NCI-H1417 (cell line): ENCODE measurements at places on chromosomes 6 and 20.

DNA sequence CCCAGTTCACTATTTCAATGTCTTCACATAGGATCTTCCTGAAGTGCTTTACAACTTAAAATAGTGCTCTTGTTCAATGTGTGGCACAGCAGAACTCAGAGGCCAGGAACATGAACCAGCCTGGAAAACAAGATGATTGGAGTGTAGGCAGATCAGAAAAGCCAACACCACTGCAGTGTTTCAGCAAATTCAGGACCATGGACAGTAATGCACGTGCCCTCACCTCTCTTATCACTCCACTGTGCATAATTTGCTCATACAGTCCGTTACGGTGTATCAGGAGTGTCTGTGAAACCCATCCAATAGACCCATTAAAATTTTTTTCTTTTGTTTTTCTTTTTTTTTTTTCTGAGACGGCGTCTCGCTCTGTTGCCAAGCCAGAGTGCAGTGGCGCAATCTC lies 27.6 kb upstream of the HACE1 start:
- DNase-seq = no peak

DNA sequence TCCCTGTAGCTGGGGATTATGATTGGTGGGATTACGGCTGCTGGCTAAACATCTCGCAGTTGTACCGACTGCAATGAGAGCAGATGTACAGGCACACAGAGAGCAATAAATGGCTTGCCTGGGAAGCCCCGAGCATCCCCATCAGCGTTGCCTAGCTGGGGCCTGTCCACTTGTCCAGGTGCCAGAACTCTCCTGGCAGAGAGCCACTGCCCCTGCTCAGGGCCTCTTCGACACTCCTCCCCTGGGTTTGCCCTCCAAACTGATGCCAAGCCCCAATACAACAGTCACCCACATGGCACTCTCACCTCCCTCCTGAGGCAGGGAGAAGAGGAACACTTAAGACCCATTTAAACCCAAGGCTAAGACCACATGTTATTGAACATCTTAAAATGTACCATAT lies 715.1 kb downstream of the PTPRT start:
- no peak for DNase-seq

DNA sequence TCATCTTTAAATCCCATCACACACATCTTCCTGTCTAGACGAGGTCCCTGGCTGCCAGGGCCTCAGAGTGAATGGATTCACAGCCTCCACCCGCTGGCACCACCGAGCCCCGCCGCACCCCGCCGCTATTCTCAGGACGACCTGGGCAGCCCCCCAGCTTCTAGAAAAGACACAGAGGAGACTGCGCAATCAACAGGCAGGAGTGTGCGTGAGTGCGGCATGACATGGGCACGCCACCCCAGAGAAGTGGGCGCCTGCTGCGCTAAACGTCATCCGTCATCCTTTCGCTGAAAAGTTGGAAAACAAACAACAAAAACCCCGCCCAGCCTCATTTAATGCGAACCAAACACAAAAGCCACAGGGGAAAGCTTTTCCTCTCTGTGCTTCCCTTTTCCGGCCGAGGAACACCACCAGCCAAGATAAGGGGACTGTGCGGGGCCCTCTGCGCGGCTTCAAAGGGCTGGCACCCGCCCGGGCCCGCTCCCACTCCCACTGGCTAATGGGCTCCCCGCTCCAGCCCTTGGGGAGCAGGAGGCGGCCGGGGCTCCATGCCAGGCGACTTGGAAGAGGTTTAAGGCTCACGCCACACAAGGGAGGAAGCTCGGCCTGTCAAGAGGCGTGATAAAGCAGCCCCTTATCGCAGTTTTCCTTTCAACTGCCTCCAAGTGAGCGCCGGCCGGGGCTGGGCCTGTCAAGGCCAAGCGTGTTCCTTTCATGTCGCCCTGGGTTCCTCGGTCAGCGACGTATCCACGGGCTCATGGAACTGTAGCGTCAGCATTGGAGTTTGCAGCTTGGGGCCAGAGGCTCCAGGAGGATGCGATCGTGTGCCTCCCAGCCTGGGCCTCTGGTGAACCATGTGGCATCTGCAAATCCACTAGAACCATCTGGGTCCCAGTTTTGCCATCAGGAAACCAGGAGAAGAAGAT lies 50.1 kb downstream of the NFATC2 start:
- no peak for DNase-seq

DNA sequence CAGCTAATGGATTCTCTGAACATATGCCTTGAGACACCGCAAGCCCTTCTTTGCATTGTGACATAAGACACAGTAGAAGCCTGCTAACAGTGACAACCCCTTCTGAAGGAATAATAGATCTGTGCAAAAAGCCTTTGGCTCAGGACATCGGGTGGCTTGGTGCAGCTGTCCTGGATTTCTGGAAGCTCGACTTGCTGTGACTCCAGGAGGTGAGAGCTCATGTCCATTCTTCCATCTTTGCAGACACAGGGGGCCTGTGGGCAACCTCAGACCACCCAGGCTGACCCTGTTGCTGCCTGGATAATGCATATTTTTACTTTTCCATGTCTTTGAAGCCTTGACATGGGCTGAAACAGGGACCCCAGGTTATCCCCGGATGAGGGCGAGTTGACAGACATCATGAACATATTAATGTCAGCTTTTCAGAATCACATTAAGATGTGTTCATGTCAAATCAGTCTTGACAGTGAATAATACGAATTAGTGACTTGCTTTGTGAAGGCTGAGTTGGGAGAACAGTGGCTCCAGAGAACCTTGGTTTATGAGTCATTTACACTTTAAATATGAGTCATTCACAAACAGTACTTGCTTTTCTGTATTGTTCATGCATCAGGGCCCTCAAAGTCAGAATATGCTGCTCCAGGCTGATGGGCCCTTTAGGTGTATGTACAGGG lies 66.8 kb upstream of the IYD start:
- DNase-seq = no peak

DNA sequence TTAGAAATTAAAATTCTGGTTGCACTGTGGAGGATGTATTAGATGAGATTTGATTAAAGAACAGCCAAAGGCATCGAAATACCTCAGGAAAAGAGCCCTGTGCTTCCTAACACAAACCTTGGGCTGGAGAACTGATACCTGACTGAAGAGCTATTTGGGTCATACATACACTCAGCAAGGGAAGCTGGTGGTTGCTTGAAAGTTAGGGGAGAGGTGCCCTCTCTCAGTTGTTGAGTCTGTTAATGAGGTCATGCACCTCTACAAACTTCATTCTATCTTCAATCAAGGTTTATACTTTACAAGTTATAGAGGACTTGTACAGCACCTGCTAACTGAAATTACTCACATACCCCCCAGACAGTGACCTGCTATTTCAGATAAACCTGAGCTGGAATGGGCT lies 25.5 kb downstream of the FAM184A start:
- no peak for DNase-seq

DNA sequence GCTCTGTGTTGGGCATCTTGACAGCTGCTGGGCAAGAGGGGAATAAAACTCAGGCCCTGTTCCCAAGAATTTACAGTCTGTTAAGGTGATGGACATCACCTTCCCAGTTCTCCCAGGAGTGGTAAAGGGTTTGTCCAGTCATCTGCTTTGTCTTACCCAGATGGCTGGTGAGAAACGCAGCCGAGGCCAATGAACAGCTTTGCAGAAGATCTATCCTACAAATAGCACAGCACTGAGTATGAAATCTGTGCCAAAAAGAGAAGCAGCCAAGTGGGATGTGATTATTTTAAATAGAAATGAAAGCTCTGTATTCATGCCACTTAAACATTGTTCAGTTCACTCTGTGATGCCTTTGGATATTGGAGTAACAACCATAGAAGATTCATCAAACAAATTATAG lies 132.7 kb upstream of the SLC22A16 start:
- no peak for DNase-seq

DNA sequence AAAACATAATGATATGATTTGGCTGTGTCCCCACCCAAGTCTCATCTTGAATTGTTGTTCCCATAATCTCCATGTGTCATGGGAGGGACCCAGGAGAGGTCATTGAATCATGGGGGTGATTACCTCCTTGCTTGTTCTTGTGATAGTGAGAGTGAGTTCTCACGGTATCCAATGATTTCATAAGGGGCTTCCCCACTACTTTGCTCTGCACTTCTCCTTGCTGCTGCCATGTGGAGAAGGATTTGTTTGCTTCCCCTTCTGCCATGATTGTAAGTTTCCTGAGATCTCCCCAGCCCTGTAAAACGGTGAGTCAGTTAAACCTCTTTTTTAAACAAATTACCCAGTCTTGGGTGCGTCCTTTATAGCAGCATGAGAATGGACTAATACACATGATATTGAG lies 156.8 kb upstream of the PLCB4 start:
- DNase-seq = no peak

DNA sequence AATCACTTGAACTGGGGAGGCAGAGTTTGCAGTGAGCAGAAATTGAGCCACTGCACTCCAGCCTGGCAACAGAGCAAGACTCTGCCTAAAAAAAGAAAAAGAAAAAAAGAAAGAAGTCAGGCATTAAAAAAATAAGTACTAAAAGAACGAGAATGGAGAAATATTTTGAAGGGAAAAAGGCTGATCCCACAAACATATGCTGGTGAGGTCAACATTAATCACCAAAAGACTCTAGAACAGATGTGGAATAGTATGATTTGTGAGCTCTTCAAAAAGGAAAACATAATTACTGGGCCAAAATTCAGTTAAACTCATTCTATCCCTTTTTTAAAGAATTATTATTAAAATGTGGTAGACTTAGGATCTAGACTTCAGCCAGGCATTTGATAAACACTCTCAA lies 61.2 kb upstream of the NRSN1 start:
- DNase-seq = no peak

DNA sequence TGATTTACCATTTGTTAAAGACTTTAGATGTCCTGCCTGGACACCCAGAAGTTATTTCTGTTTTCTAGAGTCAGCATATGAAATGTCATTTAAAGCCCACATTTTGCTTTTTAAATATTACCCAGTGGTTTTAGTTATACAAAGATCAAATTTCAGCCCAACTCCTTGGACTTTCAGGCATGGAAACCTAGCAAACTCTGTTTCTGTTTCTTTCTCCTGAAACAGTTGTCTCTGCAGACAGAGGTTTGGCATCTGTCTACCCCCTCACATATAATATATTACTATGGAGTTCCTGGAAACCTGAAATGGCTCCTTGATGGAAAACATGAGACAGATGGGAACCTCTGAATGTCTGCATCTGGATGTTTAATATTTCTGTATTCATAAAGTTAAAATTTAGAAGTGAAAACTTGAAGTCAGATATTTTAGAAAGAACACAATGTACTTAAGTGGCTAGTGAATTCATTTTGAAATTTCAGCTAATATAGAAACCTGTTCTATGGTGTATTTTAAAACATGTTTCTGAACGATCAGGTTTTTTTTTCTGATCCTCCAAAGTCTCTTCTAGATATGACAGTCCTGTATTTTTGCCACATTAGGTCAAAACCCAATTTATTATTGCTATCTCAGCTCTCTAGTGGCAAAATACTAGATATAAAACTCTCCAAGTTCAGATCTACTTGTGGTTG lies 743.3 kb downstream of the CD109 start:
- DNase-seq = no peak

- no peak for DNase-seq
Measured at GRCh38 chr20:48411245-48411644, 416.6 kb downstream of the PREX1 start.

- DNase-seq = no peak
Measured at GRCh38 chr6:35582315-35582714, 69.6 kb upstream of the TULP1 start.

- DNase-seq = peak; percentile 84
Measured at GRCh38 chr6:31267651-31268368, 4.1 kb downstream of the HLA-C start.

DNA sequence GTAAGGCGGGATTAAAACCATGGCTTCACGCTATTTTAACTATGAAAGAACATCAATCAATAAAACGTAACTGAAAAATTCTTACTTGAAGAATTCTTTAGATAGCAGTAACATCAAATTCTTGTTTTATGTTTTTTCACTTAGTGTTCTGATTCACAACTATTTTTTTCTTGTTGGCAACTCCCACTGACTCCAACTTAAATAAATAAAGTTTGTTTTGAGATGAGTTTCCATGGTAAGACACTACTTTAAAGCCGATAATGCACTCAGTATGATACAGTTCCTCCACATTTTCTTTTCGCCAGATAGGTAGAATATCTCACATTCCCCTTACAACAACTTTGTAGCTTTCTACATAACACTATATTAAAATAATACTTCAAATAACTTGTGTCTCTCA lies 33.1 kb upstream of the CNKSR3 start:
- no peak for DNase-seq

GRCh38 chr6:33235221-33235634 lies 26.9 kb downstream of the RING1 start:
- DNase-seq = no peak

GRCh38 chr20:50294164-50295088 lies 103.8 kb downstream of the CEBPB start:
- DNase-seq = no peak

DNA sequence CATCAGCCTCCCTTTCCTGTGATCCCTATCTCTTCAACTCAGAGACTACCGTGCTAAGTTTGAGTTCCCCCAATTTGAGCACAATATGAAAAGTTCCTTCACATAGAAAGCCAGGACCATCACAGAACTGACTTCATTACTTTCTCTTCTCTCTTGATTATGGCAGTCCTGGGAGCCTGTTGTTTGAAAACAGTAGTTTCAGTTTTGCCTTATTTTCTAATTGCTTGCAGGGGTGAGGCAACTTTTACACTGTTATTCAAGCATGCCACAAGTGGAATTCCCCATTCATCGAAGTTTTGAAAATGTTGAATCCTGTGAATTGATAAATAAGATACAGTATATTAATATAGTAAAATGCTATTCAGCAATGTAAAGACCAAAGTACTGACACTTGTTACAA lies 569.7 kb upstream of the MARCKS start:
- DNase-seq = no peak

DNA sequence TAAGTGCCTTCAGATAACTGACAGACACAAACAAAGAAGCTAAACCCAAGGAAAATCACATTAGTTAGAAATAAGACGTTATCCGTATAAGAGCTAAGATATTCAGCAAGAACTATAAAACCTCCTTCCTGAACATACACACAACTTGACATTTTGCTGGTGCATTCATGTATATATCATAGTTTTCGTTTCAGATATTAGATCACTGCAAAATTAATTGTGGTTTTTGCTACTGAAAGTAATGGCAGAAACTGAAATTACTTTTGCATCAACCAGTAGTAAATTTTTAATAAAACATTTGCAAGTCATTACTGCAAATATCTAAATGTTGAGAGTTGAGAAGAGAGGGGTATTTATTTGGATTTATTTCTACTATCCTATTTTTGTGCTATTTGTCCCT lies 26.1 kb upstream of the KCNQ5 start:
- DNase-seq = no peak

GRCh38 chr6:39420300-39421265 lies 98.1 kb upstream of the KCNK16 start:
- no peak for DNase-seq

DNA sequence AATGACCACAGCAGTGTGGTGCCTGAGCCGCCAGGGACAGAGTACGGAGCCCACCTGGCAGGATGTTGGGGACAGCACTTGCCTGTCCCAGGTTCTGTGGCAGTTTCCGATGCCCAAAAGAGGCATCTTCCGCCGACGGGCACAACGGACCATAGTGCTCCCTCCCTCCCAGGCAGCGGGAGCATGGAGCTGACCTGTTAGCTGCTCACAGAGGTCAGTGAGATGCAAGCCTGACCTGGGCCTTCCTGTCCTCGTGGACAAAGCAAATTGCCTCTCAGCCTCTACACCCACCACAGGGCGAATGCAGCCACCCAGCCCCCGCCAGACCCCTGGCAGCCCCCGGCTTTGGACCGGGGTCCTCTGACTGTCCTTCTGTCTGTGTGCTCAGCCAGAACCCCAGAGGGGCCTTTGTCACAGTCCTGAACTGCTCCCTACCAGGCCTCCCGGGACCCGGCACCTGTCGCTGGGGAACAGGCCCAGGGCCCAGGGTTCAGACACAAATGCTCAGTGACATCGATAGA lies 16.2 kb upstream of the FRMD1 start:
- no peak for DNase-seq

GRCh38 chr6:132813173-132813856 lies 1.1 kb upstream of the RPS12 start:
- DNase-seq = peak; percentile 90
